ENCODE measurements at places on chromosomes 11 and 22.

DNA sequence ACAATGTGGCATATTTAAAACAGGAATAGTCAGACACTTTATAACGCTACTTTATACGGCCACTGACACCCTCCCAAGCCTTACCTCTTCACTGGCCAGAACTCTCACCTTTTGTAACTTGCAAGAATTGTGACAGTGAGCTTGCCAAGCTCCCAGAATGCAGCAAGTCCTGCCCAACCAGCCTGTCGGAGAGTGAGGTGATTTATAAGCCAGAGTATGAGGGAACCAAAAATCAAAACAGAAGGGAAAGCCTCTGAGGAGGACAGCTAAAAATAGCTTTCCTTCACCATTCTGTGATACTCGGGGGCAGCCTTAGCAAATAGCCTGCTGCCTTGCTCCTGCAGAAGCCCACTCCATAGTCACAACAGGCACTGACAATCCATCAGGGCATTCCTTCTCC is 229.7 kb downstream of the FAM76B start:
- DNase-seq, result no peak

DNA sequence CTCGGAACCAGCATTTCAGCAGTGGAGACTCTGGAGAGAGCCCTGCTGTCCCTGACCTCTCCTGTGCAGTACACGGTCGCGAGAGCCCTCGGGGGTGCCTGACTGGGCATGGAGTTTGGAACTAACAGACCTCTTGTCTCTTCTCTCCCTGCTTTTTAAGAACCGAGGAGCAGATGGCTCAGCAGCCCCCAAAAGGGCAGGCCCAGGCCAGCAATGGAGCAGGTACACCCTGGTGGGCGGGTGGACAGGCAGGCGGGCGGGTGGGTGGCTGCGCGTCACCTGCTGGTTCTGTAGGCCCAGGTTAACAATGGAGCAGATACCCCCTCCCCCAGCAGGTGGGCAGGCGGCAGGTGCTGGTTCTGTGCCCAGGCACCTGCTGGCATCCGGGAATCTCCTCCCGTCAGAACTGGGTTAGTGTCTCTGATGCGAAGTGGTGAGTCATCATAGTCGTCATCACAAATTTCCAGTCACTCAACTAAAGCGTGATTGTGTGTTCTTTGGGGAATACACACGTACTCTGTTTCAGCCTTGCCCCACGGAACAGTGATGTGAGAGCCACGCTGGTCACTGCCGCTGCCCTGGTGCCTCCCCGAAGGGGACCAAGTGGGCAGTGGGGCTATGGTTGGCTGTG is 41.1 kb downstream of the GRAMD4 start:
- DNase-seq, result peak; percentile 77

DNA sequence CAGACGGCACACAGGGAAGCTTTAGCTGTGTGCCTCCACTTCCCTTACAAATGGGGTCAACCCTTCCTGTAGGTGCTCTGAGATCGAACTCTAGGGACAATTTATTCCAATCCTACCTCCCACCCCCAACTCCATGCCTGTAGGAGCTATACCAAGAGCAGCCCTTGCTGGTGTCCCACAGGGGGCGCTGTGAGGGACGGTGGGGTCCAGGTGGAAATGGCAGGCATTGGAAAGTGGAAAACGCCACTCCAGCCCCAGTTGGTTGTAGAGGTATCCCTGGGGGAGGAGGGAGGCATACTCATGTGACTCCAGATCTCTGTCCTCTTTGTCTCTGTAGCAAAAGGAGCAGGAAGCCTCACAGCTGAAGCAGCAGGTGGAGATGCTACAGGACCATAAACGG is 161.3 kb downstream of the MYO18B start:
- no peak for DNase-seq

- no peak for DNase-seq
Observed at GRCh38 chr11:100269516-100269915, 417.6 kb upstream of the ARHGAP42 start.

- peak; percentile 60 for DNase-seq
Observed at GRCh38 chr11:10807493-10808234, 1.1 kb downstream of the EIF4G2 start.

- peak; percentile 80 for DNase-seq
Observed at GRCh38 chr11:130431331-130431773, 2.9 kb upstream of the ADAMTS8 start.

DNA sequence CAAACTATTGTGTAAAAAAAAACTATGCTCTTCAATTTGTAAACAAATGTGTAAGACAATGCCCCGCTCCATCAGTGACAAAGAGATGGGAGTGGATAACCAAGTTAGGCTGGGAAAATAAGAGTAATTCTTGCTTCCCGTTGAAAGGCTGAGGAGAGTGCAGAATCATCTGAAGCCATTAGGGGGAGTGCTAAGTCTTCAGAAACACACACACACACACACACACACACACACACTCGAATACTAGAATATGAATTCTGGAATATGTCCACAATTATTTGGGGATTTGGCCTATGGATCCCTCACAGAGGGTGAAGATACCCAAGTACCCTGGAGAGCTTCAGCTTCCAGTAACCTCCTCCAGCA is 27.8 kb upstream of the ROBO3 start:
- peak; percentile 86 for DNase-seq

DNA sequence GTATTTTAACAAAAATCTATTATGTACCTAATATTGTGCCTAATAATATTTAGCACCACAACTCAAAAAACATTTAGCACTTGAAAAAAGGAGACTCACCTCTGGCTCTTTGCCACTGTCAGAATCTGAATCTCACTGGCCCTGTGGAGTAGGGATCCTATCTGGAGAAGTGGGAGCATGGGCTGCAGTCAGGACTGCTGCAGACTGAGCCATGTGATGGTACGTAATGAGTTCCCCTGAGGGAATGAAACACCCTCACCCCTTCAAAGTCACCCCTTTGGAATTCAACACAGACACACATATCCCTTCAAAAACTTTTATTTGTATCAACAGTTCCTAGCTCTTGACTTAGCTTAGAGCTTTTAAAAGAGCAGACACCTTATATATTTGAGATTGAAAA is 6.5 kb downstream of the PTPMT1 start:
- DNase-seq, result no peak

DNA sequence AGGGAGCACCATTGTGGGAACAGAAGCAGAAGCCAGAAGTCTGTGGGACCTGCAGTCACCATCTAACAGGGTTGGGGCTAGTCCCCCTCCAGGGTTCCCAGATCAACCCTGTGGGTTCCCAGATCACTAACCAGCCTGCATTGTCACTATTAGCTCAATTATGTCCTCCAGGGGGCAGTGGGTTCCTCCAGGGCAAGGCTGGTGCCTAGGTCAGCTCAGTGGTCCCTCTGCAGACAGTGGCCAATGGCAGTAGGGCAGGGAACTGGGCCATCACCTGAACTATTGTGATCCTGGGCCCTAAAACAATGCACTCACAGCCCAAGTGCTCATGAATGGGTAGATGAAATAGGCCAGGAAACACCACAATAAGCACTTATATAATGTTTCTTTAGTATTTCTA is 18.8 kb upstream of the PRSS23 start:
- DNase-seq, result no peak
